Tibial artery (tissue), 4 donors: ENCODE measurements at places on chromosomes 5 and 9.
A peak's percentile ranks its signal among the peaks of the same experiment; 100 is the strongest.

DNA sequence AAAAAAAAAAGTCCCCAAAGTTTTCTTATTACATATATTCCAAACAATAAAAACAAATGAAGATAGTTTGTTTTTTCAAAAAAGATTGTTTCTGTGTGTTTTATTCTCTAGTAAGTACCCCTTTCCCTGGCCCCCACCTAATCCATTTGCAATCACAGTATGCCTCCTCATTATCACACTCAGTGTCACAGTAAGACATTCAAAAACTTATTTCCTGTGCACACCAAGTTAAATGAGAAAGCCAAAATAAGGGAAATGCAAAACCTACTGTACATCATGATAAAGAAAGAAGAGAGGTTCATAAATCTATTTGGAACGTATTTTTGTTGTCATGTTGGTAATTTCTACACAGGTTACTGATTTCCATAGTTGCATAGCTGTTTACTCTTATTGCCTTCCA, 62.3 kb downstream of the ST8SIA4 start:
- no peaks in the 10 kb centered on the region for H3K27me3 ChIP-seq
- no peak overlapping the region for H3K4me3 ChIP-seq
- no peak overlapping the region for H3K27ac ChIP-seq
- no peaks in the 10 kb centered on the region for H3K4me1 ChIP-seq
- H3K36me3 ChIP-seq: no peaks in the 10 kb centered on the region

DNA sequence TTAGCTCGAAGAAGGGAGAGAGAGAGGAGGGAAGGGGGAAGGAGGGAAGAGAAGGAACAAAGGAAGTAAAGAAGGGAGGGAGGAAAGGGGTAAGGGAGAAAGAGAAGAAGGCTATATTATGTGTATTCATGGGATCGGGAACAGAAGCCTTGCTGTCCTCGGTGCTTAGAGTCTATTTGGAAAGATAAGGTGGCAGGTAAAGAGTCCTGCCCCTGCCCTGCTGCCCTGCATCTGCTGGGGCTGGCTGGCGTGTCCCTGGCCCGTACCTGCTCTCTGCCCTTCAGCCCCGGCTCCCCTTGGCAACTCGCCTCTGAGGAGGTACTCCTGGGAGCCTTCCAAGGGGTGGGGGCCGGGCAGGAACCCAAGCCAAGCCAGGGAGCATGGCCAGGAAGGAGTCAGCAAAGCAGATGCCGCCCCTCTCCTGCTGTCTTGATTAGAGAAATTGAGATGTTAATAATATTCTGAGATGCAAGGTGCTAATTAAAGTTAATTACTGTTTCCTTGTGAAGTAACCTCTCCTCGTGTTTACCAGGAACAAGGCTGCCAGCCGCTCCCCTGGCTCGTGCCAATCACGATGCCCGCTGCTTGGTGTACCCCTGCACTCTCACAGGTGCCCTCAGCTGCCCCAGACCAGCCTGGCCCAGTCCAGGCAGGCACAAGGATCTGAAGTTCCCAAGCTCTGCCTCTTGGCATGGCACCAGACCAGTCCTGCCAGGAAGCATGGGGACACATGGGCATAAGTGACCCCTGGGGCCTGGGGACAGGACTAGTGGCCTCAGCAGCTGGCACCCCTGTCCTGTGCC, 36.6 kb downstream of the PCDH1 start:
- H3K36me3 ChIP-seq: no peaks in the 10 kb centered on the region
- peak; percentile 77 for DNase-seq
- H3K27ac ChIP-seq: peak overlapping the region; percentile 66
- no peak overlapping the region for H3K4me3 ChIP-seq

DNA sequence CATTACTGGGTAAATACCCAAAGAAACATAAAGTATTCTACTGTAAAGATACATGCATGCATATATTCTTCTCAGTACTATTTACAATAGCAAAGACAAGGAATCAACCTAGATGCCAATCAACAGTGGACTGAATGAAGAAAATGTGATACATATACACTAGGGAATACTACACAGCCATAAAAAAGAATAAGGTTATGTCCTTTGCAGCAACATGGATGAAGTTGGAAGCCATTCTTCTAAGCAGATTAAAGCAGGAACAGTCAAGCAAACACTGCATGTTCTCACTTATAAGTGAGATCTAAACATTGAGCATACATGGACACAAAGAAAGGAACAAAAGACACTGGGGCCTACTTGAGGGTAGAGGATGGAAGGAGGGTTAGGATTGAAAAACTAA, 39.6 kb upstream of the NDUFS4 start:
- H3K4me1 ChIP-seq: no peaks in the 10 kb centered on the region
- no peaks in the 10 kb centered on the region for H3K27me3 ChIP-seq
- no peak overlapping the region for H3K27ac ChIP-seq
- no peaks in the 10 kb centered on the region for H3K36me3 ChIP-seq

- no peak overlapping the region for H3K27ac ChIP-seq
- H3K36me3 ChIP-seq: no peaks in the 10 kb centered on the region
- H3K4me3 ChIP-seq: no peak overlapping the region
- no peaks in the 10 kb centered on the region for H3K4me1 ChIP-seq
- no peak for DNase-seq
Observed at GRCh38 chr5:79585116-79585515, 27.1 kb upstream of the TENT2 start.

- H3K4me3 ChIP-seq: no peak overlapping the region
- peak overlapping the region; percentile 49 for H3K27ac ChIP-seq
- H3K27me3 ChIP-seq: no peaks in the 10 kb centered on the region
- H3K4me1 ChIP-seq: peaks cover 21% of the 10 kb centered on the region
- no peak for DNase-seq
Observed at GRCh38 chr5:123264394-123264793, 158.8 kb downstream of the CEP120 start.

GRCh38 chr9:107068581-107068980, 205.6 kb downstream of the ZNF462 start:
- no peaks in the 10 kb centered on the region for H3K4me1 ChIP-seq
- H3K27me3 ChIP-seq: no peaks in the 10 kb centered on the region

GRCh38 chr9:101652601-101653175, 57.9 kb upstream of the PPP3R2 start:
- H3K27me3 ChIP-seq: no peaks in the 10 kb centered on the region
- H3K4me3 ChIP-seq: no peak overlapping the region
- no peaks in the 10 kb centered on the region for H3K4me1 ChIP-seq
- H3K36me3 ChIP-seq: no peaks in the 10 kb centered on the region
- H3K27ac ChIP-seq: no peak overlapping the region

- peak overlapping the region; percentile 90 for H3K27ac ChIP-seq
- DNase-seq: peak; percentile 83
- H3K27me3 ChIP-seq: no peaks in the 10 kb centered on the region
- peak overlapping the region; percentile 73 for H3K4me3 ChIP-seq
- no peaks in the 10 kb centered on the region for H3K36me3 ChIP-seq
Observed at GRCh38 chr5:78984439-78985115, 533 bp downstream of the ARSB start.

DNA sequence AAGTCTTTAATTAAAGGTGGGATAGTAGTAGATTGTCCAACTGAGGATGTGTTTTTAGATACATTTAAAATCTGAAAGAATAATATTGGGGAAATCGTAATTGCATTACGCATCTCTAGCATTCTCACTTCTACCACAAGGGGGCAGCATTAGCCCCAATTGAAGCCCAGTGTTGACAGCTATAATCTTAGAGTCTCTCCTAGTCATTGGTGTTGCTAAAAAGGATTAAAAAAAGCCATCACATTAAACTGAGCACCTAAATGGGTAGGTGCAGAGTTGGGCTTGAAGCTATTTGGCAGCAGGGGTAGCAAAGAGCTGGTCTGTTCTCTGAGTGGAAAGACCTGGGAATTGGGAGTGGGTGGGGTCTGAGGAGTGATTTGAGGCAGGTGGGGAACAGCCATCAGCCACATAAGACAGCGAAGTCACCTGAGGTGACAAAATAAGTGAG, 177.2 kb downstream of the OSTF1 start:
- H3K27ac ChIP-seq: no peak overlapping the region
- H3K36me3 ChIP-seq: no peaks in the 10 kb centered on the region
- peak; percentile 51 for DNase-seq
- H3K27me3 ChIP-seq: no peaks in the 10 kb centered on the region
- no peak overlapping the region for H3K4me3 ChIP-seq
- H3K4me1 ChIP-seq: peaks cover 28% of the 10 kb centered on the region

- H3K4me3 ChIP-seq: no peak overlapping the region
- H3K27me3 ChIP-seq: no peaks in the 10 kb centered on the region
- no peak overlapping the region for H3K27ac ChIP-seq
- DNase-seq: no peak
- H3K4me1 ChIP-seq: no peaks in the 10 kb centered on the region
Observed at GRCh38 chr5:88695232-88695631, 187.8 kb downstream of the MEF2C start.

DNA sequence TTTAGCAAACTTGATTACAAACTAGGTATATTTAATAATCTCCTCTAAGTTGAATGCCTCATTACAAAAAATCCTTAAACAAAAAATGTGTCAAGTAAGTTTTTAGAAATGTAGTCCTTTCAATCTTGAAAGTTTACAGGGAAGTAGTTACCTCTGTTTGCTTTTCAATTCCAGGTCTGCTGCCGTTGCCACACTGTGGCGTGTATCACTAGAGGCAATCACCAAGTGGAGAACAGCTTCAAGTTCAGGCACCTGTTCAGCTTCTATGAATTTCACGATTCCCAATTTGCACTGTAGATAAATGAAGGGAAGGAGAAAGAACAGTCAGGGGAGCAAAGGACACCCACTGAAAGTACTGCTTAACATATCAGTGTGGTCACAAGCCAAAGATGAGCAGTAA, 51.1 kb downstream of the ECPAS start:
- no peaks in the 10 kb centered on the region for H3K27me3 ChIP-seq
- no peak for DNase-seq
- no peaks in the 10 kb centered on the region for H3K4me1 ChIP-seq
- H3K27ac ChIP-seq: no peak overlapping the region

DNA sequence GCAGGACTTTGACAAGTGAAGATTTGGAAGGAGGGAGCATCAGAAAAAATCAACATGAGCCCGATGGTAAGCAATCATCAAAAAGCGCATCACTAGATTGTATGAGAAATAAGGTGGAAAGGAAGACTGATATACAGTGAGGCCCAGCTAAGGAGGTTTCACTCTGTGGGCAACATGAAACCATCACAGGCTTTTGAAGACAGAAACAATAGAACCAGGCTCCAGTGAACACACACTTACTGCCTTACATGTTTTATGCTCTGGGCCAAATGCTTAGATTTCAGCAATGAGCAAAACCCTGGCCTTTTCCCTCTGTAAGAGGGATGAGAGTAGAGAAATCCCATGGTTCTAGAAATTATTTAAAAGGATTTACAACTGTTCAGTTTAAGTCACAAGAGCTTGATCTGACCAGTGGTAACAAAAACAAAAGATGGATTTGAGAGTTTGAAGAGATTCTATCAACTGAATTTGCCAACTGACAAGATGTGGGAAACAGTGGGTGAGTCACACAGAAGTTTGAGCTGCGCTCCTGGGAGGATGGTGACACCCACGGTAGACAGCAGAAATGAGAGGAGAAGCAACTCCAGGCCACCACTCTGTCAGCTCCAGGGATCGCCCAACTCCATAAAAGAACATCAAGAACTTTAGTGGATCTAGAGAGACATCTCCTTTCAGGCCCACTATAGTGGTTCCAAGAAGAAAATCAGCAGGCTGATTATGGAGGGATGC, 261.8 kb downstream of the MCTP1 start:
- no peaks in the 10 kb centered on the region for H3K36me3 ChIP-seq
- no peak overlapping the region for H3K4me3 ChIP-seq
- H3K27ac ChIP-seq: no peak overlapping the region

- H3K4me3 ChIP-seq: no peak overlapping the region
- DNase-seq: no peak
- no peak overlapping the region for H3K27ac ChIP-seq
- no peaks in the 10 kb centered on the region for H3K4me1 ChIP-seq
- H3K36me3 ChIP-seq: no peaks in the 10 kb centered on the region
Observed at GRCh38 chr5:95414451-95414850, 23.3 kb downstream of the FAM81B start.

DNA sequence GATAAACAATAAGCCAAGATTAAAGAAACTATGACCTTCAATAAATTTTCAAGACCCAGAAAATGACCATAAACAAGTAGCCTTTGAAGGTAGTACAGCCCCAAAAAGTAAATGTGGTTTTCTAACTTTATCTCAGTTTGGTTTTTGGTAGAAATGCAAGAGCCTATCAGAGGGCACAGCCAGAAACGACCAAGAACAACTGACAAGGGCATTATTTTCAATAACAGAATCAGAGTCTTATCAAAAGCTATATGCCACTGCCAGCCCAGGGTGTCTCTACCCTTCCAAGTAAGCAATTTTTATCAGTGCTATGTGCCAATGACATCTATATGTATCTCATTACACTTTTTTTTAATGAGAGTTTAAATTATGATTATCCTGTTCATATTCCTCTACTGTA, 11.8 kb upstream of the SPINK6 start:
- no peaks in the 10 kb centered on the region for H3K27me3 ChIP-seq
- no peak overlapping the region for H3K27ac ChIP-seq
- H3K36me3 ChIP-seq: no peaks in the 10 kb centered on the region
- H3K4me3 ChIP-seq: no peak overlapping the region
- no peaks in the 10 kb centered on the region for H3K4me1 ChIP-seq

GRCh38 chr5:134494780-134495179, 30.7 kb upstream of the JADE2 start:
- H3K27me3 ChIP-seq: no peaks in the 10 kb centered on the region
- no peaks in the 10 kb centered on the region for H3K36me3 ChIP-seq
- no peak overlapping the region for H3K27ac ChIP-seq
- no peaks in the 10 kb centered on the region for H3K4me1 ChIP-seq
- DNase-seq: no peak

DNA sequence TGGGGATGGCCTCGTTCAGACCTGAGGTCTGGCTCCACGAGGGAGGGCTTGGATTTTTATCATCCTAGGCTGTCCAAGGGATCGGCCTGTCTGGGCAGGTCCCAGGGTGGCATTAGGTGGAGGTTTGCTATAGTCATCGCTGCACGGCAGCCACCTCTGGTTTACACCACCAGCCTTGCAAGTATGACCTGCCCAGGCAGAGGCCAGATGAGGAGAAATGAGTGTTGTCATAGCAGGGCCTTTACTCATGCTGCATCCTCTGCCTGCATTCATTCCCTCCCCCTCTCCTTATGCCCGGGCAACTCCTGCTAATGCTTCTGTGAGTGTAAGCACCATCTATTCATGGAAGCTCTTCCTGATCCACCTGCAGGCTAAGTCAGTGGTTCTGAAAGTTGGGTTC, 15.3 kb upstream of the NDST1 start:
- no peaks in the 10 kb centered on the region for H3K36me3 ChIP-seq
- H3K27me3 ChIP-seq: no peaks in the 10 kb centered on the region
- peaks cover 70% of the 10 kb centered on the region for H3K4me1 ChIP-seq
- H3K27ac ChIP-seq: peak overlapping the region; percentile 96
- no peak overlapping the region for H3K4me3 ChIP-seq

GRCh38 chr9:137986268-137987099, 108.9 kb downstream of the CACNA1B start:
- H3K4me3 ChIP-seq: no peak overlapping the region
- DNase-seq: peak; percentile 51
- H3K36me3 ChIP-seq: no peaks in the 10 kb centered on the region
- no peak overlapping the region for H3K27ac ChIP-seq
- no peaks in the 10 kb centered on the region for H3K4me1 ChIP-seq

- no peaks in the 10 kb centered on the region for H3K27me3 ChIP-seq
- no peaks in the 10 kb centered on the region for H3K36me3 ChIP-seq
- no peak overlapping the region for H3K4me3 ChIP-seq
- no peak overlapping the region for H3K27ac ChIP-seq
Observed at GRCh38 chr9:26331223-26331622, 561.4 kb downstream of the CAAP1 start.

- H3K4me3 ChIP-seq: no peak overlapping the region
- no peak overlapping the region for H3K27ac ChIP-seq
- DNase-seq: no peak
- H3K27me3 ChIP-seq: no peaks in the 10 kb centered on the region
- H3K36me3 ChIP-seq: no peaks in the 10 kb centered on the region
Observed at GRCh38 chr5:84794486-84795035, 409.9 kb upstream of the EDIL3 start.
